SHP77 treated with DMSO at 0.1 percent for 48 hours (cell line): ENCODE measurements at places on chromosomes 2 and 18.

- no peak for DNase-seq
Observed at GRCh38 chr2:25279091-25279651, 62.6 kb downstream of the DNMT3A start.

DNA sequence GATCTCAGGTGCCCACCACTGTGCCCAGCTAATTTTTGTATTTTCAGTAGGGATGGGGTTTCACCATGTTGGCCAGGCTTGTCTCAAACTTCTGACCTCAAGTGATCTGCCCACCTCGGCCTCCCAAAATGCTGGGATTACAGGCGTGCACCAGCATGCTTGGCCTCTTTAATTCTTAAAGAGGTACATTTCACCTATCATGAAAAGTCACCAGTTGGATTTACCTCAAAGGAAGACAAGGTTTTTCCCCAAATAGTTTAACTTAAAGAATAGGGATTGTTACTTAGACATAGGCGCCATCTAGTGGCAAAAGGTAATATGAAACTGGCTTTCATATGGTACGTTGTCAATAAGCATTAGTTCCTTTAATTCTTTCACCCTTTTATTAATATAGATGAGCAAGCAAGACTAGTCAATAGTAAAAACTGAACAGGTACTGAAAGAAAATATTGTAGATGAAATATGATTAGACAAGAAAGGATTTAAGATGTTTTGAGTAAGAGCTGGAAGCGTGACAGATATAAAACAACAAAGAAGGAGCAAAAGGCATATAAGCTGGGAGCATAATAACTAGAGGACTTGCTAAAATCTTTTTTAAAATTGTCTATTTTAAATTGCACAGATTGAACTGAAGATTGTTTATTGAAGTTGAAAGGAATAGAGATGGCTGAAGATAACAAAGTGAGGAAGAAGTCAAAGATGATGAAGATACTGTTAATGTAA, 35.0 kb upstream of the PSMD14 start:
- peak; percentile 2 for DNase-seq

DNA sequence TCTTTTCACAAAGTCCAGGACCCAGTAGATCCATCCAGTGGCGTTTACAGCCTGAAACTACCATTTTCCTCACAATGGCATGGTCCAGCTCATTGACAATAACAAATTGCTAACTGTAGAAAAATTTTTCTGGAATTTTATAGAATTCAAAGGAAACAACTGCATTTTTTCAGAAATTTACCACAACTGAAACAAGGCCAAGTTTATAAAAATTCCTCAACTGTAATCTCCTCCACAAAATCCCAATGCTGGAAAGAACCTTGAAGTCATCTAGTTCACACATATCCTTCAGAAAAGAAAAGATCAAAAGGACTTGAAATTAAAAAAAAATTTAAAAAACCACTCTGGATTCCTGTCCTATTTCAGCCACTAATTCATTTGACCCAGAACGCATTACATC, 226.0 kb upstream of the CTAGE1 start:
- DNase-seq: no peak

DNA sequence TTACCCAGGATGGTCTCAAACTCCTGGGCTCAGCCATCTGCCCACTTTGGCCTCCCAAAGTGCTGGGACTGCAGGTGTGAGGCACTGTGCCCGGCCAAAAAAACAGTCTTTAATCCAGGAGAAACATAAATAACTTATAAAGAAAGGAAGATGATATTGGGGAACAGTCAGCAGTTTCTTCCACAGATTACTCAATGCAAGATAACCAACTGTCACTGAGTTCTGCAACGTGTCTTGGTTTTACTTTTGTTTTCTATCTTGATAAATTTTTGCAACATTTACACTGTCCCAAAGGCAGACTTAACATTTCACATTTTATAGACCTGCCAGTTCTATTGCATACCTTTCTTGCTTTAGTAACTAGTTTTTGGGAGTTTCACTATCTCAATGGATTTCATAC, 71.1 kb downstream of the ANKRD44 start:
- DNase-seq: no peak

DNA sequence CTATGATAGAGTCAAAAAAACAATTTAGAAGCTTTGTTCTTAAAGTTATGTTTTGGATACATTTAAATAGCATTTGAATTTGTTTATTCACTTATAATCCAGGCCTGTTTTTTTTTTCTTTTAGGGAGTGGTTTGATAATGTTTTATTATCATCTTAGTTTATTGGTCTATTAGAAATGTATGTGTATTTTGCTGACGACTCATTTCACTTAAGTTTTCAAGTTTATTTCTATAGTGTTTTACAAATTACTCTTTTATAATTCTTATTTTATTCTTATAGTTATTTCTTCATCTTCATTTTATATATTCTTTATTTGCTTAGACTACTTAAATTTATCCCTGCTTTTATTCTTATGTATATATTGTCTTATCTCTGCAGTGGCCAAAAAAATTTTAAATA, 804.5 kb downstream of the NR4A2 start:
- no peak for DNase-seq

DNA sequence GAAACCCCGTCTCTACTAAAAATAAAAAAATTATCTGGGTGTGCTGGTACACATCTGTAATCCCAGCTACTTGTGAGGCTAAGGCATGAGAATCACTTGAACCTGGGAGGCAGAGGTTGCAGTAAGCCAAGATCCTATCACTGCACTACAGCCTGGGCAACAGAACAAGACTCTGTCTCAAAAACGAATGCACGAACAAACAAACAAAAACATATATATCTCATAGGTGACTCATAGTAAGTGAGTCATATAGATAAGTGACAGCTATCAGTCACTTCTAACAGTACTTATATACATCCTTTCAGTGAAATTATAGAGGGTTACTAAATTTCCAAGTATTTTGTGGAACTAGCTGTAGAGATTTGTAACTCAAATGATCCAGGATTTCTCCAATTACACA, 127.3 kb upstream of the FIGN start:
- DNase-seq: no peak

DNA sequence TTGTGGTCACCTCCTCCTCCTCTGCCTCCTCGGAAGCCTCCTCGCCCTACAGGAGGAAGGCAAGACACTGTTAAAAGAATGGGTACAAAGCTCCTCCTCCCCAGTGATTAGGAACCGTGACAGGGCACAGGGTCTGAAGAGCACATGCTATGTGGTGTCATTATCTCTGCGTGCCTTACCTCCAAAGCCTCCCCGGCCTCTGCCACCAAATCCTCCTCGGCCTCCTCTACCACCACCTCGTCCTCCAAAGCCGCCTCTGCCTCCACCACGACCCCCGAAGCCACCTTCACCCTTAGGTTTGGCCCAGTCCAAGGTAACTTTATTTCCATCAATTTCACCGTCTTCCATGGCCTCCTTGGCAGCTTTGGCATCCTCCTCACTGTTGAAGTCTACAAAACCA, 9.1 kb downstream of the NCL start:
- no peak for DNase-seq

DNA sequence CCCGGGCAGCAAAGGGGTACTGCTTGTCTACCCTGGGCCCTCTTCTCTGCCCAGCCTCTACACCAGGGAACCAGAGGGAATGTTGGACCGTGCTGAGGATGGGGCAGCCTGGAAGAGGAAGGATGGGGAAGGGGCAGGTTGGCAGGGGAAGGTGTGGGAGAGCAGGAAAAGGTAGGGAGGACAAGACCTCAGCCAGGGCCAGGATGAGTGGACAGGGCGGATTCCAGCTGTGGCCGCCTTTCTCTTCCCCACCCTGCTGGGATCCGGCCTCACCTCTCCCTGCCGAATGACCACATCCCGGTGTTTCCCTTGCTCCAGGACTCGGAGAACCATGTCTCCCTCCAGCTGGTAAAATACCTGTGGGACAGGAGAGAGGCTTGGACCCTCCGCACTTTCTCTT, 8.9 kb downstream of the HAAO start:
- DNase-seq: no peak

DNA sequence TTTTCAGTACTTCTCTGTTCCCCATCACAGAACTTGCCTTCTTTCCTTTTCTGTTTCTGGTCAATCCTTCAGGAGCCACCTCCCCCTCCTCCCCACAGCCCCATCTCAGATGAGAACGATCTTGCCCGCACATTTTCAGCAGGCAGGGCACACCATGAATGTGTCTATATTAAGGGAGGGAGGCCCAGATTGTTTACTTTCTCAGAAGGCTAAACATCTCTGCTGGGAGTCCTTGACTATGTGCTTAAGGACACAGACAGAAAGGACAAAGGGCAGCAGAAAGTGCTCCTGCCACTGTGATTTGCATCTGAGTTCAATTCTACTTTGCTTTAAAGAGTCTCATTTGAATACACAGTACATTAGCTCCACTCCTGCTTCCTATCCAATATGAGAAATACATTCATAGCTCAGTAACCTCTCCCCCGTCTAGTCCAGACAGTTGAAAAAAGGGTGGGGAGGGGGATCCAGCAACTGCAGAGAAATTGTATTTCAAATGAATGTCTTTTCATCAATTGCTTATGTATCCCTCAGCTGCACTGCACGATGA, 175.0 kb upstream of the PARD3B start:
- no peak for DNase-seq

DNA sequence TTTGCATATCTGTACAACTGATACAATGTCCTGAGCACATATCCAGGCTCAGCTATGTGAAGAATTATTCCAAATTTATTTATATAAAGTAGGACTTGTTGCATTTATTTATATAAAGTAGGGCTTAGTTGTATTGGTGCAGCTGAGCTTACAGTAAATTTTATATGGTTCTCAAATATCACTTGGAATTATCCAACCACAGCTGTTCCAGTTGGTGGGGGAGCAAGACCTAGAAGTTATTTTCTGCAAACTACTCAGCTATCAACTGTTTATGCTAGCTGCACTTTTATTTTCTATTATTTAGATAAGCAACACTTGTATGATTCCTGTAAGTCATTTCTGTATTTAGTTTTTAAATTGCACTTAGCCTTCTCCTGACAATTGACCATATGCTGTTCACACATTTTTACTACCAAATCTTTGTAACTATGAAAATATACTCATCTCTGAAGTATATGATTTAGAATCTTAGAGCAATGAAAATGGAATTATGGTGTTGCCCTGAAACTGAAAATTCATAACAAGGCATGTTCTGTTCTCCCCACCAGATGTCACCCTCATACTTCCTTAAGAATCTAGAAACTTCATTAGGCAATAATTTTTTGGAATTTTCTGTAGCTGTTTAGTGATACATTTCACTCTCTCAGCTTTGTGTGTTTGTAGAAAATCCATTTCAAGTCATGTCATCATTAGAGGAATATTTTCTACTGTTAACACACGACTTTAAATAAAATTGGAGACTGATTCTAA, 157.0 kb upstream of the CBLN2 start:
- DNase-seq: peak; percentile 11

DNA sequence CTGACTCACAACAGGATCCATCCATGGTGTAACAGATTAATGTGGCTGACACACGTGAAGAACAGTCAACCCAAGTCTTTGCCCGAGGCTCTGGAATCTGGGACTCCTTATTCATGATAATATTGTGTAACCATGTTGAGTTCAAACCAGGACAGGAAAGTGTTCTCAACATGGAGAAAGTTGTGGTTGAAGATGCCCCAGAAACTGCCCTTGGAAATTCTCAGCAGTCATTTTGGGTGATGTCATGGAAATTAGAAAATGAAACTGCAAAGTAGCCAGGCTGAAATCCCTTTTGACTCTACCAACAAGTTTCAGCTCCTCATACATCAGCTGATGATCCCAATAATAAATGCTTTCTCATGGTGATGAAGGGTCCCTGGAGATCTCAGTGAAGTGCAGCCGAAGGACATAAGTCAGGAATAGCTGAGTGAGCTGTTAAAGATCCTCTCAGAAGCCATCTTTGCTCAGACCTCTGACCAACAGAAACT, 307.7 kb downstream of the TNS1 start:
- no peak for DNase-seq
